ENCODE measurements at places on chromosomes 7 and 10. TPM values are rescaled to one million over a fixed set of nuclear protein-coding genes. Genes with fewer than 3 reads are reported as not detected.

AGAP3 gene
- total RNA-seq: 132 TPM

AGR2 gene
- 0.80 TPM for total RNA-seq

IRF5 gene
- total RNA-seq: 13.5 TPM

MPLKIP gene
- total RNA-seq: 48.1 TPM

HIBADH gene
- 35.0 TPM for total RNA-seq

IMPDH1 gene
- 45.6 TPM for total RNA-seq

PAOX gene
- total RNA-seq: 17.0 TPM

VAX1 gene
- not detected for total RNA-seq

ACTA2 gene
- total RNA-seq: 66.4 TPM

DHX32 gene
- total RNA-seq: 68.2 TPM

MYL10 gene
- not detected for total RNA-seq

IKZF5 gene
- total RNA-seq: 9.2 TPM

- no peak for DNase-seq
Observed at GRCh38 chr10:114188001-114188400, 8.8 kb downstream of the TDRD1 start.

DNA sequence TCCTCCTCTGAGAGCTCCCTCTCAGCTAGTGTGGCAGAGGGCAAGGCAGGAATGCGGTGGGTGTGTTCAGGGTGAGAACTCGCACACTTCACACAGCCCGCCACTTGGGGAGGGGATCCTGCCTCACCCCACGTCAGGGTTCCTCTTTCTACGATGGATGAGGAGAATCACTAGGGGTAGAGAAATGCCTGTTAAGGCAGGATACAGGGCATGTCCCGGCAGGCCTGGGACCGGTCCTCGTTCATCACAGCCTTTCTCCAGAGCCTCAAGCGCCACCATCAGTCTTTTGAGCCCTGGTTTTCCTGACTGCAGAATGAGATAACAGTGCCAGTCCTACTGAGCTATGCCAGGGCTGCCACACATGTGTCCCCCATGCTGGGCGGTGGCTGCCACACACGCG lies 546.7 kb upstream of the ADARB2 start:
- no peak for DNase-seq

GRCh38 chr10:47167591-47167990 lies 132.4 kb upstream of the GDF10 start:
- no peak for DNase-seq

DNA sequence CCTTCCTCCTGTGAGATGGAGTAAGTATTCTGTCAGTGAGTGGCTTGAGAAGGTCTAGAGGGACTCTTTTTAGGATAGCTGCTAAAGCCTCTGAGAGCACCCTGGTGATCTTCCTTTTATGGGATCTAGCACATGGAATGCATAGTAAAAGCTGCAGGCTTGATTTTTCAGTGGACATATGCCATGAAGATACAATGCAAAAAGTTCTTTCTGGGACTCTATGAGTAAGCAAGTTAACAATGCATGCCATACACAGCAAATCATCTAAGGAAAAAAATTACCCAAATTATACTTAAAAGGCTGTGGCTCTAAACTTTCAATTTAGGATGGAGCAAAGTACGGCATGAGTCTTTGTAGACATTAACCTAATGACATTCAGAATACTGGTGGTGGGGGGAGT lies 154.5 kb downstream of the SGMS1 start:
- DNase-seq: no peak

DNA sequence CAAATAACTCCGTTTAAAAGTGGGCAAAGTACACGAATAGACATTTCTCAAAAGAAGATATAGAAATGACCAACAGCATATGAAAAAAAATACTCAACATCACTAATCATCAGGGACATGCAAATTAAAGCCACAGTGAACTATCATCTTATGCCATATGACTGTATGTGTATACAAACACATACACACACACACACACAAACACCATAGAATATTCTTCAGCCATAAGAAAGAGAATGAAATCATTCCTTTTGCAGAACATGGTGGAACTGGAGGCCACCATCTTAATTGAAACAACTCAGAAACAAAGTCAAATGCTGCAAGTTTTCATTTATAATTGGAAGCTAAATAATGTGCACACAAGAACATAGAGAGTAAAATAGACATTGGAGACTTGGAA lies 1019.4 kb downstream of the KCNMA1 start:
- DNase-seq: no peak

- no peak for DNase-seq
Observed at GRCh38 chr7:132435016-132435990, 141.0 kb downstream of the PLXNA4 start.

DNA sequence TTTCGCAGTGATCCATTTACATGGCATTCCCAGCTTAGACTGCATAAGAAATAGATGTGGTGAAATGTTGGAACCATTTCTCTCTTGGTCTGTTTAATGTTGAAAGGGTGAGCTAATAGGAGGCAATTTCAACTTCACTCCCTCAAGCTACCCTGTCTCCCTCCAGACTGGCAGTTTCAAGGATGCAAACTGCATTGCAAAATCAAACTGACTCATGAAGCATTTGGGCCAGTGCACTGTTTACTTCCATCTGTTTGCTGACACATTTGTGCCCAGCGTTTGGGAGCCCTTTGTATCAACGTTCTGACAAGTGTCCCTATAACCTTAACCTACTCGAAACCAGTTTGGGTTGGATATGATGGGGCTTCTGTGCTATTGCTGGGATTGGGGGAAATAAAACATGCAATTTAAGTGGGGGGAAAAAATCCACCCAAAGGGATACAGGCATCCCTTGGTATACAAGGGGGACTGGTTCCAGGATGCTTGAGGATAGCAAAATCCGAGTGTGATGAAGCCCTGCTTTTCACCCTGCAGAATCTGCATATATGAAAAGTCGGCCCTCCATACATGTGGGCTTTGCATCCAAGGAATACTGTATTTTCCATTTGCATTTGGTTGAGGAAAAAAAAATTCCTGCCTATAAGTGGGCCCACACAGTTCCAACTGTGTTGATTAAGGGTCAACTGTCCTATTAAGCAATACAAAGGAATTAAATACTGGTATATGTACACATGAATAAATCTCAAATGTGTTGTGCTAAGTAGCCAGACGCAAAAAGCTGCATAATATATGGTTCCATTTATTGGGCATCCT lies 15.6 kb downstream of the RHEB start:
- peak; percentile 63 for DNase-seq

- DNase-seq: no peak
Observed at GRCh38 chr10:43857206-43857930, 208.7 kb upstream of the ZNF32 start.

DNA sequence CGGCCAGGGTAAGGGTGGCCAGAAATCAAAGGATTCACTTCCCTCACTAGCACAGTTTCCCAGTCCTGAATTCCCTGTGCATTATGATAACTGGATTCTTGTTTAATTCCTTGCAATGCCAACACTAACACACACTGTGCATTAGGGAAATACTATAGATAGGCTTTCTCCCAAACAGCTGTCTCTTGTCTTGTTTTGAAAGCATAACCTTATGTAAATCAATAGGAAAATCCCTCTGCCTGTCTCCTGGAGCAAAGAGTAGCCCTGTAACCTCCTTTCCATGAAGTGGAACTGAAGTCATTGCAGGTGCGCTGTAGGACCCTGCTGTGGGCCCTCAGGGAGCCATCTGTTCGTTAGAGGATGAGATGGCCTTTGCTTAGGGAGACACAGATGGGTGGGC lies 82.8 kb upstream of the FAM171A1 start:
- no peak for DNase-seq

- peak; percentile 71 for DNase-seq
Observed at GRCh38 chr7:106056513-106057203, 55.5 kb downstream of the SYPL1 start.

GRCh38 chr7:73739387-73739767 lies 775 bp upstream of the ABHD11 start:
- no peak for DNase-seq
